ENCODE measurements at places on chromosomes 6 and 20.

DNA sequence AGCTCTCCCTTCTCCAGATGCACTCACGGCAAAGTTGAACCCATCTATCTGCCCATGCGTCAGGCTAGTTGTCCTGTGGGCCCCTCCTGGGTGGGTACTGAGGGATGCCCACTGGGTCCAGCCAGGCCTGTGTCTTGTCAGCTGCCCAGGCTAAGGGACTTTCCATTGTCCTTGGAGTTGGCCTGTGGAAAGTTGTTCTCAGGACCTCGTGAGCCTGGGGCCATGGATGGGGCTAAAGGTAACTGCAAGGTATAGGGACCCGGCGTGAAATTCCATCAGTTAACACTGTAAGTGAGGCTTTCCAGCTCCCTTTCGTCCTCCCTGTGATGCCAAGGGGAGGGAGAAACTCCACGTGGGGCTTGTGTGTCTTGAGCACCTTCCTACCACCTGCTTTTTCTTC lies 126.5 kb downstream of the CEBPB start:
- DNase-seq = no peak

- DNase-seq = no peak
Measured at GRCh38 chr6:82597201-82597600, 233.6 kb downstream of the TPBG start.

DNA sequence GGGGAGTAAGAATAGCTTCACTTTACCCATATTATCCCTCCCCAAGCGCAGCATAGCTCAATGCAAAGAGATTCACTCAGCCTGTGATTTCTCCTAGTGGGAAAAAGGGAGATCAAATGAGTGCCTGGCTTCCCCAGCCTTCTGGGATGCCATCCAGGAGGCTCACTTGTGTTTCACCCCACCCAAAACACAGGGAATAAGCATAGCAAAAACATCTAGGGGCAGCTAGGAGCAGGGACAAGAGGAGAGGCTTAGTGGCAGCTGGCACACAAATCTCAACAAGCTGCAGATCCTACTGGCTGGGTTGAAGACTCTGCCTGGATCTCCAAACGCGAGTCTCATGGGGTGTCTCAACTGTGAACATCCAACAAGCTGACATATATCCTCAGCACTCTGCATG lies 715.8 kb downstream of the RNF144B start:
- no peak for DNase-seq

- DNase-seq = peak; percentile 54
Measured at GRCh38 chr6:56637640-56638039, 5.0 kb downstream of the DST start.

DNA sequence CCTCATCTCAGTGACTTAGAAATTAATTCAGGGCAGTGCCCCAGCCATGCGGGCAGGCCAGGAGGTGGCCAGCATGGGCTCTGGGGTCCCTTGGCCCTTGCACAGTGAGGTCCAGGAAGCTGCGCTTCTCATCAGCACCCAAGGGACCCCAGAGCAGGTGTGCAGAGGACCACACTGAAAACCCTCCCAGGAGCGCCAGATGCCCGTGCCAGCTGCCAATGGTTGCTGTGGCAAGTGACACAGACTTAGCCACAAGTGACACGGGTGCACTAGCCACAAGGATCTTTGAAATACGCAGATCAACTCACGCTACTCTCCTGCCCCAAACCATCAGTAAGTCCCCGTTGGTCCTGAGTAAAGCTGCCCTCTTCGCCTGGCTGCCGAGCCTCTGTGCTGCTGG lies 88.1 kb downstream of the ERMARD start:
- DNase-seq = no peak

- no peak for DNase-seq
Measured at GRCh38 chr20:23049201-23050075, at the start of gene THBD. Gene THBD, minus strand, starts transcription at chr20:23049672. Its CDS starts 168 bp downstream, at chr20:23049504.

- no peak for DNase-seq
Measured at GRCh38 chr20:1534526-1534925, 23.0 kb downstream of the SIRPD start.

- DNase-seq = no peak
Measured at GRCh38 chr20:19048995-19049501, 163.4 kb upstream of the SLC24A3 start.

All from AG04450 (cell line).